ENCODE measurements at places on chromosomes 5 and 9.
A peak's percentile ranks its signal among the peaks of the same experiment; 100 is the strongest.

DNA sequence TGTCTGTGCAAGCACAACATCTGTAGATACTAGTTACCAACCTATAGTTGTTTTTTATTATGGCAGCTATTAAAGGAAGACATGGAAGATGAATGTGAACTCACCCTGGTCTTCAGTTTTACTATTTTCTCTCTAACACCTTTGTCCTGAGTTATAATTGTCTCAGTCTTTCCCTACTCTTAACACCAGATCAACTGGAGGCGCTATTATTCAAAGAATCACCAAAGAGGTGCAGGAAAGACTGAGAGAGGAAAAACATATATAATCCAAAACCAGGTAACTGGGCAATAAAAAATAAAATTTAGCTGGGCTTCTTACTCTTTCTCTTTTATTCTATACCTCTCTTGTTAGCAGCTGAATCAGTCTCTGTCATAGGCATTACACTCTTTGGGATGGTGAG is 134.2 kb upstream of the C6 start:
- no peak for DNase-seq

GRCh38 chr9:25964239-25964638 is 286.0 kb upstream of the TUSC1 start:
- peak; percentile 72 for DNase-seq

DNA sequence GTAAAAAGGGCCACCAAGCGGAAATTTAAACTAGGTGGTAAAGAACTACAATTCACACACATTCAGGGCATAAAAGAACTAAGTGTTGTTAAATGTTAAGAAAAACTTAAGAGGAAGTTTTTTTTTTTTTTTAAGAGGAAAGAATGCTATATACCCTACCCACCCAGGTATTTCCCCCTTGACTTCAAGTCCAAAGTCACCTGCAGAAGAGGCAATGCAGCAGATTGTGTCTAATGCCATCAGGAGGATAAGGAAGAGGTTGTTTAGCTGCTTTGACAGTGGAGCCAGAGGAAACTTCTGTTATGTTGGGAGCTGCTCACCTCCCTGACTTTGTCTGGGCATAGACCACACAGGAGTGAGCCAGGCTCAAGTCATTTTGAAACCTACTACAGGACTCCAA is 69.2 kb downstream of the MPDZ start:
- DNase-seq = no peak

DNA sequence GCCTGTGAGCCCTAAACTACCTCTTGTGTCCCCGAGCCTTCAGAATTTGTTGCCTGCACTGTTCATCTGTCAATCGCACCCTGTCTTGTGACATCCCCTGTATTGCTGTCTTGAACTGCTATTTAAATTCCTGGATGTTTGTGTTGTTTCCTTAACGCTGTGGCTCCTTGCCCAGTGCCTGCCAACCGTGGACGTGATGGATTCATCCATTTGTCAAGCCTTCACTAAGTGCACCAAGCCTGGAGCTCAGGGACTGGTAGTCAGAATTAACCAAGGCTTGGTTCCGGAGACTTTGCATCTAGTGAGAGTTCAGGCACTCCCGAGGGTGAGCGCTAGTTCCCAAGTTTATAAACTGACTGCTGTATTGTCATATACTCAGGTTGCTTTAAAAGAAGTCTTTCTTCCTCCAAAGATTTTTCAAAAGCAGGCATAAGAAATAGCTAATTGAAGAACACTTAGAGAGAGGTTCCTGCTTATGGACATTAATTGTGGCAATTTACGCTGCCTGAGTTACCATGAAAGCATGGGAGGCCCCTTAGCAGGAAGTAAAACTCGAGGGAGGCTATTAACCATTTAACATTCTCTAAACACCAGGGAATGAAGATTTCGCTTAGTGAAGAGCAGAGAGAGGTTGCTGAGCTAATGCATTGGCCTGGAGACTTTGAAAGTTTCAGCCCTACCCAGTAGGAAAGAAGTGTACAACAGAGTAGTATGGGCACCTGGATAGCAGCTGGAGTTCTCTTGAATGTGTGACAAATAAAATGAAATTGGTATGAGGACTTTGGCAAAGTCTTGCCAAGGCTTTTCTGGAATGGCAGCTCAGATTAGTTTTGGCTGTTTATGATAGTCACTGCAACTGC is 29.0 kb downstream of the RGS3 start:
- DNase-seq = no peak

DNA sequence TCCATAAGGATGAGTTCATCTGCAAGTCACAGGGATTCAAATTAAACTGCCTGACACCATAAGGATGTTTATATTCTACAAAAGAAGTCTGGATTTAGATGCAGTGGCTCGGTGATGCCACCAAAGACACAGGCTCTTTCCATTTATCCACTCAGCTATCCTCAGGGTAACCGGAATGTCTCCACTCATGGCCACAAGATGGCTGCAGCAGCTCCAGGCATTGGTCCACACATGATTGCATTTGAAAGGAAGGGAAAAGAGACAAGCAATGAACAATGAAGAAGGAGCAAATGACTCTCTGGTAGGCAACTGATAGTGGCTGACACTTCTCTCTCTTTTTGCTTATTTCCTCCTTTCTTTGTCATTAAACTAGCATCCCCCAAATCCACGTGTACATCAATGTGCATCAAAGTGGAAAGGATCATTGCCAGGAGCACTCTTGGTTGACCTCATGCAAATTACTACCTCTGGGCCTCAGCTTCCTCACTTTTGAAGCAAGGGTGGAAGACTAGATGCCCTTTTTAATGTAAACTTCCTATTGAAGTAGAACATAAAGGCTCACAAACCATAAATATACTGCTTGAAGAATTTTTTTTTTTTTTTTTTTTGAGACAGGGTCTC is 7.2 kb upstream of the SNX30 start:
- DNase-seq = no peak

DNA sequence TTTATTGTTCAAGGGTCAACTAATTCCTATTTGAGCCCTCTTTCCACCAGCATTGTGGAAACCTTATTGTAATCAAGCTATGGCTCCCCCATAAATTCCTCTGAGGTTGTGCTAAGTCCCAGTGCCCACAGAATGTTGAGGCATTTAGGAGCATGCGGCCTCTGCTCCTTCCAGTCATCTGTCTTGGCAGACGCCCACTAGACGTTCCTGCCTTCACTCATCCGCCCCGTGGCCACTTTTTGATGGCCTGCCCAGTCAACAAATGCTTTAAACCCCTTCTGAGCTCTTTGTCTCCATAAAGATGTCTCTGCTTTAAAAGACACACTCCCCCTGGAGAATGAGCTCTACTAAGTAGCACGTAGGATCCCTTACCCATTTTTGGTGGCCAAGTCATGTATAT is 104.7 kb downstream of the GAS1 start:
- DNase-seq = no peak

- DNase-seq = no peak
Measured at GRCh38 chr5:173973616-173973969, 15.4 kb upstream of the C5orf47 start.

- no peak for DNase-seq
Measured at GRCh38 chr9:3507395-3508077, 18.3 kb downstream of the RFX3 start.

DNA sequence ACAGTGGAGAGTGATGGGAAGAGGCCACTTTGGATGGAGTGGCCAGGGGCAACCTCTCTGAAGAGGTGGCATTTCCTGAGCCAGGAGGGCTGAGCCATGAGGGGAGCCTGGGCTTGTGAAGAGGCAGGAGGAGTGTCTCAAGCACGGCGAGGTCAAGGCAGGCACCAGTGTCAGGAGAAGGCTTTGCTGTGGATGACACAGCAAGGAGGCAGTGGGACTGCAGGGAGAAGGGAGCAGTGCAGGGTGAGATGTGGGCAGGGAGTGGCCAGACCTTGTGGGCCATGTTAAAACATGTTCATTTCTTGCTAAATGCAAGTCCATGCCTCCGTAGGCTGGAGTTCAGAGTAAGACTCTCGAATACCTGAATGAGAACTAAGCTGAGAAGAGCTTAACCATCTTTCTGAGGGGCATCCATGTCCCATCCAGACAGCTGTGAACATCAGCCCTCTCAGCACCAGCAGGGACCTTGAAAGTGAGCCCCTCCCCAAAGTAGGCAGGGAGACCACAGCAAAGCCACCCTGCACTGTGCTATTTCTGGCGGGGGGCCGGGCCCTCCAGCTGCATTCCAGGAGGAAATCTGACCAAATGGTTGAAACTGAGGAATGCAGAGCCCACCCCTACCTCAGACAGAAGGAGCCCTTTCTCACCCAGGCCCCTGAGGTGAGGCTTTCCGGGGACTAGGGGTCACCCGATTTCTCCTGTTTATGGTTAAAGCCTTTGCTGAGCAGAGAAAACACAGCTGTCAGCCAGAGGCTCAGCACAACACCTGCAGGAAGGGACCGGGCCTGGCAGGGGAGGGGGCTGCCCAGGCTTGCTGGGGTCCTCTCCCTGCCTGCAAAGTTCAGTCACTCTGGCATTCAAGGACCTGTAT is 16.1 kb upstream of the ARSI start:
- no peak for DNase-seq

- no peak for DNase-seq
Measured at GRCh38 chr9:130579738-130580463, 524 bp downstream of the FUBP3 start.

- no peak for DNase-seq
Measured at GRCh38 chr5:639253-639530, 27.1 kb downstream of the CEP72 start.

GRCh38 chr5:59506285-59506877 is 387.1 kb downstream of the PDE4D start:
- no peak for DNase-seq

DNA sequence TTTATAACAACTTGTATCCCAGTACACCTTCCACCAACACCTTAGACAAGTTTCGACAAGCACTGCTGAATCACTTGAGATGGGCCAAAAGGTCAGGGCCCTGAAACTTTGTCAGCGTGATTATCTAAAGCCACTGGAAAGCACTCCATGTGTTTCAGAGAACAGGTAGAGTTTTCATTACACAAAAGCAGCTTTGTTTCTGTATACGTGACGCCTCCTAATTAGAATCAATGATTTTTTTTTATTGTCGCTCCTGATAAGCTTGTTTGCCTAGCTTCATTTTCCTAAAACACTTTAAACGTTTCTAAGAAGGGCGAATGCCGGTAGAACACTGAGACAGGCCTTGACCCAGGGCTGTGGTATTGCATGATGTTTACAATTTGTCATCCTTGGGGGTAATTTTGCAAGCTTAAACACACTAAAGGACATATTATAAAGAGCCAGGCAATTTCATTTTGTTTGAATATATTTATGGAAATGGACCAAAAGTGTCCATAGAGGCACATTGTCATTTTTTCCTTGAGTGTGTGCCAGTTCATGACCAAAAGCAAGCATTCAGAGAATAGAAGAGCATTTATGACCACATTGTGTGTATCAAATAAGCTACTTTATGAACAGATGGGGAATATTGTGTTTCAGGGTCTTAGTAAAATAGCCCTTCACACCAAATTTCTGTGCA is 193.6 kb downstream of the GLIS3 start:
- no peak for DNase-seq

- DNase-seq = no peak
Measured at GRCh38 chr9:1267141-1267570, 217.0 kb downstream of the DMRT2 start.

DNA sequence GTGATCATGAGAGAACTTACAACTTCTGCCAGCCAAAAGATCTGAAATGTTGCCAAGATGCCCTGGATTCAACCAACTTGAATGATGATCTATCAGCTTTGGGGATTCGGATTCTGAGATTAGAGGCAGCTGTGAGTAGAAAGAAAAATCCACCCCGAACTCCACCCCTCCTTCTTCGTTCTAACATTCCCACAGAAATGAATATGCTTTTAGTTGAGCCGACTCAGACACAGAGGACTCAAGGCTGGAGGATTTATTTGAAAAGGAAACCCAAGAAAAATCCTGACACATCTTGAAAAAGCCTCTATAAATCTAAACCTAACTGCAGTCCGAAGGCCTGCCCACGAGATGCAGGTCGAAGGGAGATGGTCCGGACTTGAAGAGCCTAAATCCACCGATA is 275.0 kb downstream of the GAS1 start:
- no peak for DNase-seq

DNA sequence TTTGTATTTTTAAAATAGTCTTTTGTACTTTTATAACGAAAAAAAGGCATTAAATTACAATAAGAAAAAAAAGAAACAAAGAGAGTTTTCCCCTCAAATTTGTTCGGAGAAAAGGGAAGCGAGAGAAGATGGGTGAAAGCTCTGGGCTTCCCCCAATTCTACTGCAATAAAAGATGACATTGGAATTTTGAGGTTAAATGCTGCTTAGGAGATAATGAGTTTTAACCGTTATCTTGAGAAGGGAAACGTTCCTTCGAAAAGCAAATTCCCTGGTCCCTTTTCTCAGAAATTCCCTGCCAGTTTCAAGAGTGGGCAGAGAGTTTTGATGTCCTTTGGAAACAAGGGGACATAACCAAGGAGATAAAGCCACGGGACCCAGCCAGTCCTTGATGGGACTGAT is 18.4 kb upstream of the ERGIC1 start:
- no peak for DNase-seq

GRCh38 chr5:150948539-150948938 is 43.8 kb upstream of the ZNF300 start:
- DNase-seq = no peak

- no peak for DNase-seq
Measured at GRCh38 chr9:114834386-114834785, 28.5 kb upstream of the TNFSF15 start.

DNA sequence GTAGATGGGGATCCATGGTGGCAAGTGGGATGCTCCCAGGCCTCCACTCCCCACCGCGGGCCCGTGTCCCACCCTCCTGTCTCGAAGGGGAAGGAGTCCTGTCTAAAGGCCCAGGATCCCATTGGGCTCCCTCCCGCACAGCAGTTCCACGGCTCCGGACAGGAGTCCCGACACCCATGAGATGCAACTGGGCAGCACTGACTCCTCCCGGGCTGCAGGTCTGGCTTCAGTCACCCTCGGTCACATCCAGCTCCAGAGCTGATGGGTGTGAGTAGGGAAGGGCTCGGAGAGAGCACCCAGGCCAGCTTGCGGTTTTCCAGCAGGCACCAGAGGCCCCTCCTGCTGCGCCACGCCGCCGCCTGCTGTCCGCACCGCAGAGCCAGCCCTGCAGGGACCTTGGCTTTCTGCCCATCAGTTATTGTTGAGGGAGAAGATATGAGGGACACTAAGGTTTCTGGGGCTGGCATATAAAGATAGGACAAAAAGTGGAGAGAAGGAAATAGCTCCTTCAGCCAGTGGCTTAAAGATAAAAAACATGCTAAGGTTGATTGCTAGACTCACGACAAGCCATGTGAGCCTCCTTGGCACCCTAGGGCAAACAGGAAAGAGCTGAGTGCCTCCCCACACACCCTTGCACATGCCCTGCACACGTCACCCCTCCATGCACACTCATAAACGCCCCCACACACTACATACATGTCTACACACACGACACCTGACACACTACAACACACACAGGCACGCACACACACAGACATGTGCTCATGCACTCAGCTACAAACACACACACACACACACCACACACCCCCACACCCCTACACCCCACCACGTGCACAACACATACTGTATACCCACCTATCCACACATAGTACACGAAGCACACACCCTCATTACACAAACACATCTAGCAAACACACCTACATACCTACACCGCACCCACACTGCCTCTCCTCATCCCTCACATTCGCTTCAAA is 79.0 kb downstream of the AK8 start:
- no peak for DNase-seq

GRCh38 chr5:131854134-131854533 is 57.3 kb upstream of the FNIP1 start:
- no peak for DNase-seq

Data from NT2/D1 (cell line).